Stimulated activated CD8-positive, alpha-beta memory T cell treated with anti-CD3 and anti-CD28 coated beads, Interleukin-7, amount 100 ng/mL, for 1 hour (primary cell): ENCODE measurements at places on chromosomes 6 and 20.

- no peak for DNase-seq
Observed at GRCh38 chr20:52975029-52975732, 3.0 kb downstream of the TSHZ2 start.

DNA sequence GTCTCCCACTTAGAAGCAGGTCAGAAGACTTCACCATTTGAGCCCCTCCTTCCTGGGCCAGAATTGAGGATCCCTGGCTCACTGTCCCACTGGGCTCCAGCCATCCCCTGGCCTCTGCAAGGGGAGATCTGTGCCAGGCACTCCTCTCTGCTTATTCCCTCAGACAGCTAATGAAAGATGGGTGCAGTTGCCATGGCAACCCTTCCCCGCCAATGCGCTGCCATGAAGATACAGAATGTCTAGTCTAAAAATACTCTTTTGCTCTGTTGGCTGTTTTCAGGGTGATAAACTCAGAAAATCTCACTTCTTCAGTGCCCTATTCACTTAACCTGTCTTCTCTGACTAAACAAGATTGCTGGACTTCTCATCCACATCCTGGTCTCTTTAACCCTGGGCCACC, 13.6 kb upstream of the TTLL2 start:
- DNase-seq: no peak

- DNase-seq: no peak
Observed at GRCh38 chr20:19019734-19020364, 192.6 kb upstream of the SLC24A3 start.

- no peak for DNase-seq
Observed at GRCh38 chr6:101352316-101352715, 41.2 kb upstream of the GRIK2 start.

DNA sequence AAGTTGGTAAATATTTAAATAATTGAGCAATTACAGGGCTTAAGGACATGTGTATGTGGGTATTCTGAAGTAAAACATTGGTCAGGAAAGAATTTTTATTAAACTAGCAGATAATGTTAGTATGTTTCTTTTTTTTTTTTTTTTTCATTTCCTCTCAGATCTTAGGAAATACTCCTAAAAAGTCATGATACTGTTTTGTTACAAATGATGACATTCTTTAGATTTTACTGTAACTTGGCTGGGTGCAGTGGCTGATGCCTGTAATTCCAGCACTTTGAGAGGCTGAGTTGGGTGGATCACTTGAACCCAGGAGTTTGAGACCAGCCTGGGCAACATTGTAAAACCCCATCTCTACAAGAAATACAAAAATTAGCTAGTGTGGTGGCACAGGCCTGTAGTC, 41.5 kb downstream of the CDC40 start:
- no peak for DNase-seq

DNA sequence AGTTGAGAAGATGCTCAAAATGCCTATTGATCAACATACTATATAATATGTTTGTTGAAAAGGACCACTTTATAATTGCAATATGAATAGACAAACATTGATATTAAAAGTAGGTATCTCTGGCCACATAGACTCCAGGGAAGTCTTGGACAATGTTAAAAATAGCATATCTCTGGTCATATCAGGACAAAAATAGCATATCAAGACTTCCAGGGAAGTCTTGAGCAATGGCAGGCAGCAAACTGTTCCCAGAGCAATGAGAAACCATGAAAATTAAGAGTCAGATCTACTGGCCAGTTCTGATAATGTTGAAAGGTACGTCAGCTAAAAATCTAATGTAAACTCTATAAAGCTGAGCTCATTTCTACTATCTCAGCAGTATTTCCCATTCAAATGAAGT, 1130.3 kb upstream of the CITED2 start:
- no peak for DNase-seq

GRCh38 chr20:45325371-45325770, 17.3 kb upstream of the MATN4 start:
- no peak for DNase-seq
